ENCODE measurements at places on chromosomes 7 and 10.

GRCh38 chr7:130974794-130975193 lies 240.8 kb upstream of the KLF14 start:
- DNase-seq, result no peak

DNA sequence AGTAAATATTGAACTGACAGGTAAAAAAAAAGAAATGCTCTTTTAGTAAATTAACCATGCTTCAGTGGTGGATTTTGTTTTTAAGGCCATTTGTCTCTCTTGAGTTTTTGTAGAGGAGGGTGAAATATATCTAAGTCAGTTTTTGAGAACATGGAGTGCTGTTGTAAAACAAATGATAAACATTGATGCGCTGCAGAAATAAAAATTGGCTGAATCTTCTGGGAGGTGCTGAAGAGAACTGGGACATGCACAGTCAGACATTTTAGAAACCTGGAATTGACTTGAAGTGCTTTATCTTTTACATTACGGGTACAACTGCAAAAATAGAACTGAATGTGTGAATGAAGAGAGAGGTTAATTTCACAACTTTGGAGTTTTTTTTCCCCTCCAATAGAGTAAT lies 203.0 kb upstream of the HDAC9 start:
- DNase-seq, result no peak

DNA sequence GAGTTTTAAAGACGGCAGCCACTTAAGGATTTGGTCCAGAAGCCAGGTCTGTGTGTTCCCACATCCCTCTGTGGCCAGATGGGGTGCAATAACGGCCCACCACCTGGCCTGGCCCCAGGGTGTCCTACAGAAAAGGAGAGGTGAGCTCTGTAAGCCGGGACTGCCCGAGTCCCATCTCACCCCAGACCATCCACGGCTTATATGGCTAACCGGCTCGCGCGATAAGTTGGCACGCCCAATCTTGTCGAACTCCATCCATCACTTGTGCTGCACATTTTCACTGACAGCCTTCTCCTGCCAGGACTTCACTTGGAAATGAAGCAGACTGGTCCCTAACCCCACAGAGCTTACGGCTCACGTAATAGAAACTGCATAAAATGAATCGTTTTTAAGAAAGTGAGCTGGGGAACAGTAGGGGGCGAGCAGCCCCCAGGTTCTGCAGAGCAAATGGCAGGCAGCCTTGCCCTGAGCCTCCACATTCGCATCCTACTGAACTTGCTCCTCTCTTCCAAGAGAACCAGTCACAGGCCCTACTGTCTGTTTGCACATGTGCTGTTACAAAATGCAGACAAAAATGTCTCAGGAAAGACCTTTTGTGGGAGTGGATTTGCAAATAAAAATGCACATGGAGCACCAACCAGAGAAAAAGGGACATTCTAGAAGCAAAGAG lies 98.2 kb downstream of the TNS3 start:
- peak; percentile 36 for DNase-seq

DNA sequence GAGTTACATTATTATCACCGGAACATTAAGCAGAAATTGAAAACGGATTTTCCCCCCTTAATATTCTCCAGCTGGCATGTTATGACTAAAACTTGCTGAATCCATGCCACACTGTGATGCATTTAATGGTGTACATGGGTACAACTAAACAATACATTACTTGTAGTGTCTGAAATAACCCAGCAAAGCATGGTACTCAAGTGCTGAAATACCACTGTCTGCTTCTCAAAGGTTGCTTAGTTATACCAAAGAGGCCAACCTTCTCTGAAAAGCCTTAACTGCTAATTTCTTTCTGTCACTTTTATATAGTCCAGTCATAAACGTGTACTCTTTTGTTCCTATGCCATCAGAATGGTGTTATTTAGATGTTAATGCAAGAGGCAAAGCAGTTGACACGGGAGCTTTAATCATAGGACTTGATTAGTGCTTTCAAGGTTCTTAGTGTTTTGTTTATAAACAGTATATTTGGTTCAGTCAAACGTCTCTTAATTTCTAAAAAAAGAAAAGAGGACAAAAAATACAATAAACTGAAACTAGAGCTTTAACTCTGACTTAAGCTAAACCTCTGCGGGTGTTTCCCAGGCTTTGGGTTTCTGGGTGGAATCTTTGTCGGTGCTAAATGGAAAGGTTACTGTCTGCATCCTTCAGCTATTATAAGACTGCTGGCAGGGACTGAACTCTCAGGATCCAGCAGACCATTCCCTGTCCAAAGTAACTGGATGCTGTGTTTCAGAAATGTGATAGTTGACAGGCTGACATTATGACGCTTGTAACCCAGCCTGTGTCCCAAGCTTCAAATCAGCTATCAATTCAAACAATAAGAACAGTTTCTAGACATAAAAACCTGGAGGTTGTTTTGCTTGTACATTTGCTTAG lies 202.6 kb downstream of the PPP1R3A start:
- no peak for DNase-seq

DNA sequence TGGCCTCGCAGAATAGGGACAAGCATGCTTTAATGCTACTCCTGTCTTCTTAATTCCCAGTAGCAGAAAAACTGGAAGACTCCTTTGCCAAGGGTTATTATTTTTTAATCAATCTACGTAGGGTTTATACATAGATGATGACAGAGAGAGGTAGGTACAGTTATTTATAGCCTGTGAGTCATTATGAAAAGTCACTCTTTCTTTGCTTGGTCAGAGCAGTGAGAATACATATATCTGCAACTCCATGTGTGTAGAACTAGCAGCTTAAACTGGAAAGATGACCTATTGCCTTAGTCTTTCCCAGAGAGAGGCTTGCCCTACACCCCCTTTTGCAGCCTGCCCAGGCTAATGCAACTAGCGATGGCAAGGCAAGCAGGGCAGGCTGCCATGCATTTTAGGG lies 1050.6 kb downstream of the NRG3 start:
- DNase-seq, result no peak

- peak; percentile 34 for DNase-seq
Measured at GRCh38 chr7:4712281-4713182, 30.4 kb downstream of the FOXK1 start.

- peak; percentile 40 for DNase-seq
Measured at GRCh38 chr10:69515699-69516259, 57.4 kb downstream of the NEUROG3 start.

GRCh38 chr10:86310291-86310690 lies 56.3 kb downstream of the GRID1 start:
- no peak for DNase-seq

GRCh38 chr10:132537684-132538001 lies at the start of gene INPP5A:
TSS of gene INPP5A (plus strand) at chr10:132537787. CDS start at chr10:132538097, 310 bp downstream.
- DNase-seq, result no peak

- DNase-seq, result peak; percentile 96
Measured at GRCh38 chr10:71213761-71214440, 1.5 kb downstream of the UNC5B start.

DNA sequence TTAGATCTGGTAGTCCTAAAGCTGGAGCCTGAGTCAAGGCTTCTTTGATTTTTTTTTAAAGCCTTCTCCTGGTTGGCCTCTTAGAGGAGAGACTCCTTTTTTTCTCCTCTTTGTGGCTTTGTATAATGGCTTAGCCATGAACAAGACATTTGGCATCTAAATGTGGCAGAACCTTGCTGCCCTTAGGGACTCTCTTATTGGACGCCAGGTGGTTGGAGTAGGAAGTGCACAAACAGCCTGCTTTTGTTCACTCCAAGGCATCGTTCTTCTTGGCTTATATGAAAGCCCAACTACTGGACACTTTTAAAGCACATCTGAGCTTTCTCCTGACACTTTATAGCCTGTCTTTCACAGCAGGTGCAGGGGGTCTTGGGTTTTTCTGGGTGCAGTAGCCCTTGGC lies 25.0 kb downstream of the ZPBP start:
- no peak for DNase-seq

DNA sequence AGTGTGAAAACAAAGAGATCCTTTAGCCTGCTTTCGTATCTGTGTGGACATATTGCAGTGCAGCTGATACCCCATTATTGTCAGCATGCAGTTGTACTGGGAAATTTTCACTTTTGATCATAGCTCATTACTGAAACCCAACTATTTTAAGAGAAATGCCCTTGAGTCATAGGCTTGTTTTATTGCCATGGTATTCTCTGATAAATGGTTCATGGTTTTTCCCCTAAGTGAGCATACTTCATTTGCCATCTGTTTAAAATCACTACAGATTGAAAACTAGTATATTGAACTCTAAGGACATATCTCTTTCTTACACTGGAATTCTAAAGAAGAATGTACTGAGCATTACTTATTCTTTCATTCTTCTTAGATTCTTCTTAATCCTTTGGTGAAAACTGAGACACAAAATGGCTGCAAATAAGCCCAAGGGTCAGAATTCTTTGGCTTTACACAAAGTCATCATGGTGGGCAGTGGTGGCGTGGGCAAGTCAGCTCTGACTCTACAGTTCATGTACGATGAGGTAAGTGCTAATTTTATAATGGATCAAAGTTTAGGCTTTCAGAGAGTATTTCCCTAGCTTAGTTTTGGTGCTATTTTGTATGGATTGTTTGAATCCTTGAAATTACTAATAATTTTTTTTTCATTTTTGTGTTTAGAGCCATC lies 63.0 kb downstream of the RALA start:
- DNase-seq, result peak; percentile 81

GRCh38 chr10:102580230-102580629 lies 64.0 kb upstream of the TRIM8 start:
- DNase-seq, result no peak

DNA sequence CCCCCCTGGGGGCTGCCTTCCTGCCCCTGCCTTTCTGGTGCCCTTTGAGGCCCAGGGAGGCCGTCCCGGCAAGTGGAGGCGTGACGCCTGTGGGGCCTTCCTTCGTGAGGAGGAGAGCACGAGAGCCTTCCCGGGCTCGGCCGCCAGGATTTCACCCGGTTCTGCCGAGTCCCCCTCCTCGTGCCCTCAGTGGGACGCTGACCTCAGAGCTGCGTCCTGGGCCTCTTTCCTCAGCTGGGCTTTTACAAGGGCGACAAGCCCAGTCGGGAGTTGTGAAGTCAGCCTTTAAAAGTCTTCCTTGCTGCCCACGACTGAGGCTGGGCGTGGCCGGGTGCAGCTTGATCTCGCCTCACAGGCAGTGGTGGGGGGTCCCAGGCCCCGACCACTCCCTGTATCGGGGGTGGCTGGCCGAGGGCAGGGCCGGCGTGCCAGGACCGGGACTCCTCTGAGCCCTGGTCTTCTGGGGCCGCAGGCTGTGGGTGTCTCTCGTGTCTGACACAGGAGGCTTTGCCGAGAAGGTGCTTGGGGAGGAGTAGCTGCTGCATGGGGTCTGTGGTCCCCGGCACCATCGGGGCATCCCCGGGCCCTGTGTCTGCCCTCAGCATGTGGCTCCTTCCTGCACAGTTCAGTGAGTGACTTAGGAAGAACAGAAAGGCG lies 41.8 kb downstream of the FAM20C start:
- DNase-seq, result no peak

GRCh38 chr10:127210936-127211466 lies 14.6 kb upstream of the INSYN2A start:
- no peak for DNase-seq

DNA sequence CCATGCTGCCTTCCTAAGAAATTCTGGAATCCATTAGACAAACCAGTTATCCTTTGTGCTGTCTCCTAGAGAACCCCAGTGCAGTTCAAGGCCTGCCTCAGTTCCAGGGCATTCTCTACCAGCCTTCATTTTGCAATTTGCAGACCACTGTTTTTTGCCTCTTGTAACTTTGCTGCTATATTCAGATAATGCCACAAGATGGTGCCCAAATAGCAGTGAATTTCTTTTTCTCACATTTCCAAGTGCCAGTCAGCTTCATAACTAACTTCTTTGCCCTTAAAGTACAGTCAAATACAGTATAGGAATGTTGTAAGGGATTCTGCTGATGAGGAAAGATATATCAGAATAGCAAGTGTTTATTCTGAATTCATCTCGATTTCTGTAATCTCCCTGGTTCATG lies 25.2 kb downstream of the LOXL4 start:
- DNase-seq, result peak; percentile 41

DNA sequence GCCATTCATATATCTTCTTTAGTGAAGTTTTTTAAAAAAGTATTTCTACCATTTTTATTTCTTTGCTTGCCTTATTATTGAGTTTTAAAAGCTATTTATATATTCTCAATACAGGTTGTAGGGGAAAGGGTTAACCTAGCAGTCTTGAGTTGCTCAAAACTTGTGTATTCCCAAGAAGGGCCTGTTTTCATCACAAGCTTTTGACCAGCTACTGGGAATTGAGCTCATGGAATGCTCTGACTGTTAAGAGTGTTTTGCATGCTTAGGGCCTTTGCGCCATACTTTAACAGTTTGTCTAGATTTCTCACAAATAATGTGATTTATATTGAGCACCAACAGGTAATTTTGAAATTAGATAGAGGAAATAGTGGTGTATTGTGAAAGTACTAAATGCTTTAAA lies 72.0 kb upstream of the CALCR start:
- DNase-seq, result no peak

DNA sequence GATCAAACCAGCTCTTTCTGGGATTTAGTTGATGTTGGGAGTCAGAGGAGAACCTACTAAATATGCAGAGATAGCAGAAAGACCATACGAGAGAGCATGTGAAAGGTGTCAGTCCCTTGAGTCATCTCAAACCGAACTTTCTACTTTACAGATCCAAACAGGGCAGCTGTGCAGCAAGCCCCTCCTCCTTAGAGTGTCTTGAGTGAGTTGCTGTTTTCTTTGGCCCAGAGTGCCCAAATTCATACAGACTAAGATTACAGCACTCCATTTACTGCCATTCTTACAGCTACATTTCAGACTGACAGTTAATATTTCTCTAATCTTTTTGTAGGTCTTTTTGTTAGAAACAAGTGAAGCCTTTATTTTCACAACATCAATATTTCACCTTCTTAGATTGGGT lies 53.4 kb downstream of the NRCAM start:
- no peak for DNase-seq

GRCh38 chr10:72487521-72487920 lies 132.8 kb upstream of the DNAJB12 start:
- DNase-seq, result no peak
